ENCODE measurements at places on chromosomes 5 and 9. TPM values are rescaled to one million over a fixed set of nuclear protein-coding genes. Genes with fewer than 3 reads are reported as not detected.

- DNase-seq = no peak
Measured at GRCh38 chr5:53430618-53431252, 49.7 kb upstream of the FST start.

GRCh38 chr5:158821331-158821730, 278.4 kb downstream of the EBF1 start:
- no peak for DNase-seq

GRCh38 chr9:105331160-105331559, 86.7 kb downstream of the SLC44A1 start:
- DNase-seq = no peak

- DNase-seq = no peak
Measured at GRCh38 chr9:107173422-107174180, 109.5 kb upstream of the RAD23B start.

- no peak for DNase-seq
Measured at GRCh38 chr9:14733133-14733532, 10.6 kb upstream of the CER1 start.

DNA sequence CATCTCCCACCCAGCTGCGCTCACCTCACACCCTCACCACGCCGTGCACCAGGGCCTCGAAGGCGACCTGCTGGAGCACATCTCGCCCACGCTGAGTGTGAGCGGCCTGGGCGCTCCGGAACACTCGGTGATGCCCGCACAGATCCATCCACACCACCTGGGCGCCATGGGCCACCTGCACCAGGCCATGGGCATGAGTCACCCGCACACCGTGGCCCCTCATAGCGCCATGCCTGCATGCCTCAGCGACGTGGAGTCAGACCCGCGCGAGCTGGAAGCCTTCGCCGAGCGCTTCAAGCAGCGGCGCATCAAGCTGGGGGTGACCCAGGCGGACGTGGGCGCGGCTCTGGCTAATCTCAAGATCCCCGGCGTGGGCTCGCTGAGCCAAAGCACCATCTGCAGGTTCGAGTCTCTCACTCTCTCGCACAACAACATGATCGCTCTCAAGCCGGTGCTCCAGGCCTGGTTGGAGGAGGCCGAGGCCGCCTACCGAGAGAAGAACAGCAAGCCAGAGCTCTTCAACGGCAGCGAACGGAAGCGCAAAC, 1.1 kb downstream of the POU4F3 start:
- no peak for DNase-seq

GRCh38 chr5:127958421-127959011, 125.0 kb upstream of the SLC12A2 start:
- no peak for DNase-seq

DNA sequence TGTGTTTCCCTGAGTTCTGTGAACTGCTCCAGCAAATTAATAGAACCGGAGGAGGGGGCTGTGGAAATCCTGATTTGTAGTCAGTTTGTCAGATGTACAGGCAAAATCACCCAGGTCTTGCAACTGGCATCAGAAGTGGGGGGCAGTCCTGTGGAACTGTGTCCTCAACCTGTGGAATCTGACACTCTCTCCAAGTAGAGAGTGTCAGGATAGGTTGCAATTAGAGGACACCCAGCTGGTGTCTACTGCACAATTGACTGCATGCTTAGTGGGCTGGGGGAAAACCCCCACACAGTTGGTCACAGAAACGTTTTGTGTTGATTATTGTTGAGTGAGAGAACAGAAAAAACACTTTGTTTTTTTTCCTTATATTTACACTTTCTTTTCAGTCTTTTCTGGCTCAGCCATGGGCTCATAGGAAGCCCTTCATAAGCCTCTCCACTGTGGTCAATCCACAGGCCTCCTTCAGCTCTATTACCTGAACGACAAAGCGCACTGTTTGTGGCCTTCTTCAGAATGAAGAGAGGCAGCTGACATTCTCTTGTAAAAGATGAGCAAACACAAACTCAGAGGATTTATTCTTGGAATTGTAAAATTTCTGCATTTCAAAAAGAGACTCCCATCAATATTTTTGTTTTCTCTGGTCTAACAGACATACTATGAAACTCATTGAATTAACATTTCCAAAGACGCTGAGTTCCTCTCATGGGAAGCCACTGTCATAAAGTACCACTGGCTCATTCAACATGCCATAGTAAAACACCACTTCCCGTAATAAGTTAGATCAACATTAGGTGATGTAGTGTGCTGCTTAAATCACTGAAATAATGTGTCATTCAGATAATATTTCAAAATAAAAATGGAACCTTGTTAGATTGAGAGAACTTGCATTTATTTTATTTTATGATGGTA, 348.9 kb upstream of the RFX3 start:
- no peak for DNase-seq

DNA sequence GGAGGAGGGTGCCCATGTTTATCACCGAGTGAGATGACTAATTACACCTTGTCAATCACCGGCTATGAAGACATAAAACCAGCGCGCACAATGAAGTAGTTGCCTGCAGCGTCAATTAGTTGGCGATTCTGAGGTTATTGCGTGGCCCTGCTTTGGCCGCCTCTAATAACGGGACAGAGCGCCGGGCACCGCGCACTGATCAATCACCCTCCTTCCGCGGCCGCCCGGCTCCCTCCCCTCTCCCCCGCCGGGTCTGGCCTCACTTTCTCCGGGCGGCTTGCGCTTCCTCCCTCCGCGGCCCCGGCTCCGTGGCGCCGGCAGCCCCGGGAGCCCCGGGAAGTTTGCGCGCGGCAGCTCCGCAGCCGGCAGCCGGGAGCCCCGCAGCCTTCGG, 3.3 kb upstream of the LHX2 start:
- no peak for DNase-seq

DNA sequence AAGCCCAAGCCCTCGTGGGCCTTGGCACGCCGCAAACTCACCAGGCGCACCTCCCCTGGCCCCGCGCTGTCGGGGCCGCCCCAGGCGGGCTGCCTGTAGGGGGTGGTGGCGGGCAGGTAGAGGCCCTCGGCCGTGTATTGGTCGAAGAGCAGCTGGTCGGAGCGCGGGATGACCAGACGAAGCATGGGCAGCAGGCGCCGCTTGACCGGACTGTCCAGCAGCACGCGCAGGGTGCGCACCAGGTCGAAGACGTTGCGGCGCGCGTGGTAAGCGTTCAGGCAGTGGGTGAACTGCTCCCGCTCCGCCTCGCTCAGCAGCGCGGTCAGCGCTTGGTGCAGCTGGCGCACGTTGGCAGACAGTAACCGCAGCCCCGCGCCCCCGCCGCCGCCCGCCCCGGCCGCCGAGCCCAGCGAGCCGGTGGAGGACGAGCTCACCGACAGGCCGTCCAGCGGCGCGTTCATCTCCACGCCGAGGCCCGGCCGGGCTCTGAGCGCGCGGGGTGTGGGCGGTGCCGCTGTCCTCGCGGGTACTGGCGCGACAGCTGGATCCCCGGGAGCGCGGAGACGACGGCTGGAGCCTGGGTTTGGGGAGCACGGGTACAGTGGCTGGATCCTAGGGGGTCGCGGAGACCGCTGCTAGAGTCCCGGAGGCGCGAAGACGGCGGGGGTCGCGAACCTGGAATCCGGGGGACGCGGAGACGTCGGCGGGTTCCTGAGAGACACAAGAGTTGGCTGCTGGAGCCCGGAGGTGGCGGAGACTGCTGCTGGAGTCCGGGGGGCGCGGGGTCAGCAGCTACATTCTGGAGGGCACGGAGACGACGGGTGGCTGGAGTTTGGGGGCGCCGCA, 709 bp downstream of the WHRN start:
- DNase-seq = peak; percentile 39

DNA sequence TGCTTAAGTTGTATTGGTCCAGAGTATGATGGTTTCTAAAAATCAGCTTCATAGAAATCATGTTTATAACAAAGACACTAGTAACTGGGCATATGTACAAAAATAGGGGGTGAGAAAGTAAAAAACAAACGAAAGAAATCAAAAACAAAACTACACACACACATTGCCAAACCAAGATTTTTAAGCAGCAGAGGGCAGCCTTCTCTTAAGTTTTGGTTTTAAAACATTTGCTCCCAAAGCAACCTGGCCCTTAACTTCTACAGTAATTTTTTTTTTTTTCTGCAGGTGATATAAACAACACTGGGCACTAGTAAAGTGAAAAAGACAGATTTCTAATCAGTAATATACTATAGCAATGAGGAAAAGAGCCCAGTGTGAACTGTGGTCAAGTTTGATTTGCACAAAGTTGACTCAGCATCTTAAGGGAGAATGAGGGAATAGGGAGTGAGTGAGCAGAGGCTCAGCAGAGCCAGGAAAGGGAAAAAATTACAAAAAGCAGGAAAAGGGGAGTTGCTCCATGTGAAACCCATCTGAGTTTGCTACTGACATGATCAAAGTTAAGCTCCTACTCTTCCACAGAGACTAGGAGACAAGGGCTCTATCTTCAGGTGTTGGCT, 13.4 kb upstream of the GAPT start:
- DNase-seq = no peak

- DNase-seq = no peak
Measured at GRCh38 chr9:6153425-6153824, 62.2 kb upstream of the IL33 start.

GRCh38 chr9:113645227-113645977, 181.9 kb downstream of the RGS3 start:
- DNase-seq = no peak

- no peak for DNase-seq
Measured at GRCh38 chr5:171388816-171389168, 1.1 kb downstream of the NPM1 start.

DNA sequence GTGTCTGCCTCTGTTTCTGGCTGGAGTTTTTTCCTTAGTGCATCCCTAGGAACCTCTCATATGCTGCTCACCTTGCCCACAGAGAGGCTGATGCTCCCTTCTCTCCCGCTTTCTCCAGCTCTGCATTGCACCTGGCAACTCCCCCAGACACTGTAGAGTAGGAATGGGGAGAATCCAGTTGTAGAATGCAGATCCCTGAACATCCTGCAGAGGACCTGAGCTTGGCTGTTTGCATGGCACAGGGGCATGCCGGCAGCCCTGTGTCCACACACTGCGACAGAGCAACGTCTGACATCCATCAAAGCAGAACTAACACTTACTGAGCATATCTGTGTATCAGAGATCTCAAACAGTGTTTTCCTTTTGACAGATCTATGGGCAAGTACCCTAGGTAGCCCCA, 19.9 kb downstream of the IDNK start:
- DNase-seq = no peak

- no peak for DNase-seq
Measured at GRCh38 chr9:84216151-84216550, 124.4 kb downstream of the SLC28A3 start.

DNA sequence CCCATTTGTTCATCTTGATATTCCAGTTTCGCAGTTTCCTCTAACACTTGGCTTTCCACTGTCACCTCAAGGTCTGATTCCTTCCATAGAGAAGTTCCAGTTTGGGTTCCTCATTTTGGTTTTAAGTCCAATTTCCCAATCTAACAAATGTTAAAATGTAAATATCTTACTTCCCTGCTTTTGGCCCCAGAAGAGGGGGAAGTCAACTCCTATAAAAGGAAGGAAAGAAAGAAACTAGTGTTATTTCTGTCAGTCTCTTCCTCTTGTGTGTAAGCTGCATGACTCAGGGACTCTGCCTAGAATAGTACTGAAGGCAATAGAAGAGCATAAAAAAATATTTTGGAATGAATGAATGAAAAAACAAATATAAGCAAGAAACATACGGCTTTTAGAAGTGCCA, 127.5 kb upstream of the CCNG1 start:
- DNase-seq = no peak

DNA sequence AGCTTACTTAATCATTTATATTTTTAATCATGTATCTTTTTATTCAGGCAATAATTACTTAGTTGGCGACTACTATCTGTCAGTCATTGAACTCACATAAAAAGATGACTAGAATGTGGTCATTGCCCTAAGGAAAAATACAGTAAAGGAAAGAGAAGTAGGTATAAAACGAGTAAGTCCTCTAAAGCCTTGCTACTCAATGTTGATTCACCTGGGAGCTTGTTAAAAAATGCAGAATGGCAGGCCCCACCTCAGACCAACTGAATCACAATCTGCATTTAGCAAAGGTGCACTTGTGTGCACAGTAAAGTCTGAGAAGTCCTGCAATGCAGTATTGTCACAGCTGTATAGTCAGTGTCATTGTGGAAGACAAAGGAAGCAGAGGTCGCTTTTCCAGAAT, 592.4 kb downstream of the CSNK1G3 start:
- DNase-seq = no peak

DNA sequence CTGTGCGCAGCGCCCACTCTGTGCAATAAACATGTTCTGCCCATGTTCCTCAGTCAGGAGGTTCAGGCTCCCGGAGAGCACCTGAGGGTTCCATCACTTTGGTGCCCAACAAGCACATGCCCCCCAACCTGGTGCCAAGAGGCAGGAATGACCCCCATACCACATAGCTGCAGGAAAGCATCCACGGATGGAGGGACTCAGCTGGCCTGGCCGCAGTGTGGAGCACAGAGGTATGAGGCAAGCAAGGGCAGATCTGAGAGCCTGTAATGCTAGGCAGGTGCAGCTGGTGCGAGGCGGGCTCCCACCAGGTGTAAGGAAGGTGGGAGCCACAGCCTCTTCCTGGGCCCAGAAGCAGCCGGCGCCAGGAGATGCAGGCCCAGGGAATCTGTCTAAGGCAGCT, 4.3 kb upstream of the MRNIP start:
- DNase-seq = no peak

GRCh38 chr9:113910036-113910639, 34.0 kb downstream of the ZNF618 start:
- no peak for DNase-seq

GRCh38 chr5:173567548-173567947, 48.9 kb downstream of the BOD1 start:
- DNase-seq = no peak

GRCh38 chr5:73314395-73315257, 134.0 kb downstream of the FOXD1 start:
- DNase-seq = no peak

The C9orf153 gene
- 0.51 TPM for total RNA-seq

The BTNL8 gene
- total RNA-seq = 0.19 TPM

The TAF11L5 gene
- not detected for total RNA-seq

The ADGRD2 gene
- total RNA-seq = not detected

The AMBP gene
- total RNA-seq = 0.84 TPM

The FBLL1 gene
- not detected for total RNA-seq

The CA9 gene
- total RNA-seq = not detected

The FAM169A gene
- 0.85 TPM for total RNA-seq

The PDLIM4 gene
- total RNA-seq = 6.6 TPM

The SLC34A1 gene
- not detected for total RNA-seq

All from psoas muscle (tissue), 8 donors.